Muscle of back (tissue), 13 donors: ENCODE measurements at places on chromosomes 3 and 15. TPM values are rescaled to one million over a fixed set of nuclear protein-coding genes. Genes with fewer than 3 reads are reported as not detected.

The PEX5L gene
- polyA plus RNA-seq = 0.53 TPM

The CHRNB4 gene
- 0.26 TPM for polyA plus RNA-seq

The NANOGP8 gene
- polyA plus RNA-seq = not detected

The IMPG2 gene
- 0.76 TPM for polyA plus RNA-seq

The KIF23 gene
- 22.8 TPM for polyA plus RNA-seq
